ENCODE measurements at places on chromosomes 7 and 10. TPM values are rescaled to one million over a fixed set of nuclear protein-coding genes. Genes with fewer than 3 reads are reported as not detected.

The TMEM26 gene
- 0.18 TPM for total RNA-seq

The UCN3 gene
- not detected for total RNA-seq

The SORCS1 gene
- total RNA-seq, result not detected

The MACC1 gene
- total RNA-seq, result not detected

The ADCY1 gene
- 0.71 TPM for total RNA-seq

The ZP3 gene
- 0.29 TPM for total RNA-seq

The CPA4 gene
- 7.5 TPM for total RNA-seq

The CCDC146 gene
- total RNA-seq, result under 0.01 TPM

The NOS3 gene
- 11.0 TPM for total RNA-seq

The CAMK1D gene
- total RNA-seq, result 1.2 TPM

The MRPS17 gene
- total RNA-seq, result 11.9 TPM

The SP4 gene
- 4.1 TPM for total RNA-seq

Data from myometrial cell (primary cell).